ENCODE measurements at places on chromosomes 4 and X.

- DNase-seq = peak; percentile 22
Measured at GRCh38 chr4:76950052-76950955, 752 bp downstream of the SEPTIN11 start.

- no peak for DNase-seq
Measured at GRCh38 chr4:41631523-41631922, 93.6 kb downstream of the LIMCH1 start.

DNA sequence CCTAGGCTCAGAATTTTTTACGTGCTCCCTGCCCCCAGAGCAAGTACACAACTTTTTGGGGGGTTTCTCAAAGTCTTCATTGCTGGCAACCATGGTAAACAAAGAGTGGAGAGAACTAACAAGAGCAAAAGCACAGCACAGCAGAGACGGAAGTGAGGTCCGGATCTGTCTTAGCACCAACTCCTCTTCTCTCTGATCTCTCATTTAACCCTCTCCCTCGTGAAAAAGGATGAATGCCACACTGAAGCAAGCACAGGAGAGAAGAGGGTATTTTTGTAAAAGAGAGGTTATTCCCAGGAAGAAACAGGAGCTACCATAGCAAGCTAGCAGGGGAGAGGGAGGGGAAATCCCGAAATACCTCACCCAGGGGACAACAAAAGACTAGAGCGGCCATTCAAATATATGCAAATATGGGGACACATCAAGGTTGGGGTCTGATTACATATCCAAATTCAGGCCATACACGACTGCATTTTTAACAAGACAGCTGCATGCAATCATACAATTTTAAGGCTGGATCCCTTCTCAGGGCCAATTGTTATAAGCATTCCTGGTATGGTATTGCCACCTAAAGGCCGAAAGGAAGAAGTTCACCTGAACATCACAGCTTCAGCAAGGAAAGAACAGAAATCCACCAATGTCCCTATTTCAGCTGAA lies 46.6 kb downstream of the CD40LG start:
- DNase-seq = no peak

DNA sequence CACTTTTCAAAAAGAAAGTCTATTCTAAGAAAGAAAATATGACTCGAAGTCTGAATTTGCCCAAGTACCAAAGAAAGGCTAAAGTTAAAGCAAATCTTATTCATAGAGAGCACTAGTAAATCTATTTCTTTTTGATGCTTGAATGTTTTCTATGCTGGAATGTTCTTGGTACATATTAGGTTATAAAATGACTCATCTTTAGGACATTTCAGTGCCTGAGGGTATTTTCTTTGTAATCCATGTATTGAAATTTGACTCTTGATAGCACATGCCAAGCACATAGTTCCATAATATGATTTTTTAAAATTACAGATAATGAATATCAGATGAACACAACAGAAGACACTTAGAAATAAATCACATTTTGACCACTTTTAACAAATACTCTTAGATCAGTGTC lies 232.8 kb downstream of the TRIML1 start:
- DNase-seq = no peak

- DNase-seq = no peak
Measured at GRCh38 chrX:33188286-33188685, 23.1 kb downstream of the DMD start.

GRCh38 chr4:173499658-173500535 lies 30.1 kb downstream of the HAND2 start:
- no peak for DNase-seq

GRCh38 chr4:105058177-105058812 lies 88.4 kb upstream of the TET2 start:
- DNase-seq = no peak

- no peak for DNase-seq
Measured at GRCh38 chr4:99200138-99200537, 18.9 kb downstream of the ADH6 start.

DNA sequence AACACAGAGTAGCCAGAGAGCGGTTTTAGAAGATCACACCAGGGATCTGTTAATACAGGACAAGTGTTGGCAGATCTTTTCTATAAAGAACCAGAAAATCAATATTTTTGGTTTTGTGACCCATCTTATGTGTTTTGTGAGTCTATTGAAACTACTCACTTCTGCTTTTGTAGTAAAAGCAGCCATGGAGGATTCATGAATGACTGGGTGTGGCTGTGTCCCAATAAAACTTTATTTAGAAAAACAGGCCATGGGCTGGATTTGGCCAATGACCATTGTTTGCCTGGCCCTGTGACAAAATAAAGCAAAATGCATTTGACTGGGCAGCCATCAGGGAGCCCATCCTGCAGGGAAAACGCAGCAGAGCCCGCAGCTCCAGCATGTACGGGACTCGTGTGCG lies 99.9 kb upstream of the ADRA2C start:
- DNase-seq = no peak

- no peak for DNase-seq
Measured at GRCh38 chr4:82561786-82562563, at the start of gene TMEM150C. TMEM150C (minus strand) TSS chr4:82561988; CDS start chr4:82504657, 57,331 bp downstream.

DNA sequence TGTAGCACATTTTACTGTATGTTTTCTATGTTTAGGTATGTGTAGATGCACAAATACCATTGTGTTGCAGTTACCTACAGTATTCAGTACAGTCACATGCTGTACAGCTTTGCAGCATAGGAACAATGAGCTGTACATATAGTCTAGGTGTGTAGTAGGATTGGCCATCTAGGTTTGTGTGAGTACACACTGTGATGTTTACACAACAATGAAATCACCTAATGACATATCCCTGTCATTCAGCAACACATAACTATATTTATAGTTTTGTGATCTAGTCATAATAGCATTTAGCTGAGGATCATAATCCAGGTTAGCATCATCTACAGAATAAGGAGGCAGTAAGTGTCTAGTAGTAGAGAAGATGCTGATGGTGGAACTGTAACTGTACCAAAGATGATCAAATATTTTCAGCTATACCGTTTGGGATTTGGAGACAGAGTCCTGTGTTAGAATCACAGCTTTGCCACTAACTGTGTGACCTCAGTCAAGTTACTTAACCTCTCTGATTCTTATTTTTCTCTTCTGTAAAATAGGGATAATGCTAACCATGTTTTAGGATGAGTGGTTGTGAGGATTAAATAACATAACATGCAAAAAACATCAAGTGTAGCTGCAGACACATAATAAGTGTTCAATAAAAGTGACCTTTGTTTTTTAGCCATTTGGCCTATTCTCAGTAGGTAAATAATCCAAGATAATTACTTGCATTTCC lies 73.3 kb downstream of the LIMCH1 start:
- DNase-seq = no peak

DNA sequence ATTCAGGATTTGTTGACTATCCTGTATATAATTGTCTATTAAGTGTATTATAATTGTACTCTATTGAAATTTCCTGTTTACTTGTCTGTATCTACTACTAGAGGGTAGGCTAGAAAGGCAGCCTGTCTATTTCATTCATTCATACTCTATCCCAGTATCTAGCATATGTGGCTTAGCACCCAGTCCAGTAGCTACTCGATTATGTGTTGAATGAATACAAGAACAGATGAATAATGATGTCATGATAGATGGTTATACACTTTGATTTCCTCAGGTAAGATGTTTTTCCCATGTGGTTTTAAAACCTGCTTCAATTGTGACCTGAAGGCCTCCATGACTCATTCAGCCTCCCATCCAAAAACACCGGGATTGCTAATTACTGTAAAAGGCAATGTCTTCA lies 68.0 kb downstream of the IL21 start:
- DNase-seq = no peak

DNA sequence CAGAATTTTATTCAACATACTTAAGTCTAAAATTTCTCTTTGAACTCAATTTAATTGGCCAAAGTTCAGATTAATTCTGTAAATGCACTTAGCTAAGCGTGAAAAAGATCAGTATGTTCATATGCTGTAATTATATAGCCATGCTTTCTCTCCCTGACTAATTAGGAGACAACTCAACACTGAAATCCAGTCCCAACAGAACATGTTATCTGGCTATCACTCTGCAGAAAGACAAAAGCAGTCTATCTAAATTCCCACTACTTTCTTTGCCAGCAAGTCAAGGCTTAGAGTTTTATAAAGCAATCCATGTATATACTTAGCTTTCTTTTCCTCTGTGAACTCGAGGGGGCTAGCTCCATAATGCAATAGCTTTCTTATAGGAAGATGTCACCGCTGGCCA lies 16.0 kb upstream of the USP46 start:
- no peak for DNase-seq

DNA sequence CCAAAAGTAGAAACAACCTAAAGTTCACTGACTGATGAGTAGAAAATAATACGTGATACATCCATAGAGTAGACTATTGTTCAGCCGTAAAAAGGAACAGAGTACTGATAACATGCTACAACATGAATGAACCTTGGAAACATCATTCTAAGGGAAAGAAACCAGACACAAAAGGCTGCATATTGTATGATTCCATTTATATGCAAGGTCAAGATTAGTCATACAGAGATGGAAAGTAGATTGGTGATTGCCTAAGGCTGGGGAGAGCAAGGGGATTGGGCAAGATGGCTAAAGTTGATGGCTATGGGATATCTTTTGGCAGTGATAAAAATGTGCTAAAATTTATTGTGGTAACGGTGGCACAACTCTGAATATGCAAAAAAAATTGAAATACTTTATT lies 209.1 kb downstream of the RELL1 start:
- DNase-seq = no peak

DNA sequence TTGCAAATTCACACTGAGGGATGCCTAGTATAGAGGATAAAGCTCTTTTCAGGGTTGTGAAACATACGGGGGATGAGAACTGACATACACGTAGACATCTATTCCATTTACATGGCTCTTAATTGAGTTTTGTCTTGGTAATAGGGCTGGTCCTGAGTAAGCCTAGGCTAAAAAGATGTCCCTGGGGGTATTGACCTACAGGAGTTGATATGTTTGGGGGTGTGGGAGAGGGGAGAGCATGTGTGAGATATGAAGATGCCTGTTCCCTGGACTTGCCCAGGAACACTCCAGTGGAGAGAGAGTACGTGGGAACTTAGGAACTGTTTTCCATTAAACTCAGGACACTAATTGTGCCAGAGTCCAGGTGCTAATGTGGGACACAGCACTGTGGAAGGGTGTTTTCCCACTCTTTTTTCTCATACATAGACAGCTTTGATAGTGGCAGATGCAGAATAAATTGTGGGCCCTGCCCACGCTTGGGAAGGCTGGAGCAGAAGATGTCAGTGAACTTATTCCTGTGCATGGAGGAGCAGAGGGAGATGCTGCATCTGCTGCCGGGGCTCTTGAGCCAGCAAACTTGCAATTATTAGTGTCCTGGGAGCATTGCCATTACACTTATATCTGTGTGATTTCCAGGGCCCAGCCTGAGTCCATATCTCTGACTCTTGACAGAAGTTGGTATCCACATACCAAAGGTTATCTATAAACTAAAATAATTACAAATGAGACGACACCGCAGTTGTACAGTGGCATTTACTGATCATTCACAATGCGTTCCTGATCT lies 20.7 kb downstream of the SYNPO2 start:
- DNase-seq = no peak

DNA sequence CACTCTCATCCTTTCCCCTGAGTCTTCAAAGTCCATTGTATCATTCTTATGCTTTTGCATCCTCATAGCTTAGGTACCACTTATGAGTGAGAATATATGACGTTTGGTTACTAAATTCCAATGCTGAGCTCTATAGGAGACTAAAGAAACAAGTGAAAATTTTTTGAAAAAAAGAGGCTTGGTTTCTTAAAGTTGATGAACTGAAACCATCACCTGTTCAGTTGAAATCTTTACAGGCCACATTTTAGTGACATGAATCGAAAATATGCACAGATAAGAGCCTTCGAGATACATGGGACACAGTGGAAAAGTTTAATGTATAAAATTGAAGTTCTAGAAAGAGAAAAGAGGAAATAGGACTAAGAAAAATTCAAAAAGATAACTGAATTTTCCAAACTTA lies 195.8 kb downstream of the GPM6A start:
- DNase-seq = no peak

- DNase-seq = no peak
Measured at GRCh38 chr4:156977435-156978160, 6.0 kb upstream of the PDGFC start.

DNA sequence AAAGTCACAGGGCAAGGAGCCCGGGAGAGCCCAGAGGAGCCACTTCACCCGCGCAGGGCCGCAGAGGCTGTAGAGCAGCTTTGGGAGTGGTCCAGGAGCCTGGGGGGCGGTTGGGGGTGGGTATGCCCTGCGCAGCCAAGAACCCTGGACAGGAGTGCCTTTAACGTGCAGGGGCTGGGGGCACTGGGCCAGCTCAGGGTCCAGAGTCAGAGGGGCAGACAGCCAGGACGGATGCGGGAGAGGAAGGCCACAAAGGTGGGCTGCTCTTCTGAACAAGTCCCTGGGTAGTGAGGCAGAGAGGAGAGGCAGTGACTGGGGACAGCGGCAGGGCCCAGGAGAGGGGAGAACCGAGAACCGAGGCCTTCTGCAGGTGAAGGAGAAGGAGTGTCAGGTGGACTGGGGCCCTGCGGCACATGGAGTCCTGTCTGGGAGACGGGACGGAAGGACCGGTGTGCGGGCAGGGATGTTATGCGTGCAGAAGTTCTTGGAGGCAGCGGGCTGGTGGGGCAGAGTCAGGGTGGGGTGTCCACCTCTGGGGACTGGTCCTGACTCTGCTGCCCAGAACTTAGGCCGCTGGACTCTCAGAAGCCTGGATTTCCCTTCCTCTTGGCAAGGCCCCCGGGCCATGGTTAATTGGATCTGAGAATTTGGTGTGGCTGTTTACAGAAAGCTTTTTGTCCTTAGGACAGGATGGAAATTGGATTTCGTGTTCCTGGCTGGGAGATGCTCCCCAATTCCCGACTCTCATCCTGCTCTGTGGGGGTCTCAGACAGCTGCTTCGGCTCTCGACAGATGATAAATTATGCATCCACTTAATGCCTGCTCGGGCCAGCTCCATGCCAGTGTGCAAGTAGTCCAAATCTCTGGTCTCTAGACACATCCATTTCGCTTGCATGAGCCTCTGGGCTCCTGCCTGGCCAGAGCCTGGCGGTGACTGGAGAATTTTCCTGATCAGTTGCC lies 31.9 kb downstream of the ADRA2C start:
- DNase-seq = no peak

- DNase-seq = no peak
Measured at GRCh38 chr4:48493452-48494100, 3.5 kb downstream of the ZAR1 start.

DNA sequence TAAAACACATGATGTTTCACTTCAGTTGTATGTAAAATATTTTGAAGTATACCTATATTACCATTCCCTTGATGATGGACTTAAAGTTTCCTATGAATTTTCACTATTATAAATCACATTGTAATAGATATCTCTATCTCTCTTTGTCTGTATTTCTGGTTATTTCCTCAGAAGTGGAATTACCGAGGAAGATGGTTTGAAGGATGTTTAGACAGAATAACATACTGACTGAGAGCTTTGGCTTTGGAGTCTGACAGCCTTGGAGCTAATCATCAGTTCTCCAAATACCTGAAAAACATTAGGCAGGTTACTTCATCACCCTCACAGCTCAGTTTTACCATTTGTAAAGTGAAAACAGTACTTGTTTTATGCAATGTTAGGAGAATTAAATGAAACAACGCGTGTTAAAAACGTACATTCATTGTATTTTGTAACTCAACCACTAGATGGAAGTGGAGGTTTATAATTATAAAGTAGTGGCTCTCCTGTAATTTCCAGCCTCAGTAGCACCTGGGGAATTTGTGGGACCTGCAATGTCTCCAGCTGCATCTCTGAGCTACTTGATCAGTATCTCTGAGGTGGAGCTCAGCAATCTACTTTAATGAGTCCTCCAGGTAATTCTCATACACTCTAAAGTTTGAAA lies 14.3 kb downstream of the JCHAIN start:
- no peak for DNase-seq

Measured in central memory CD8-positive, alpha-beta T cell (primary cell).